ENCODE measurements at places on chromosomes 7 and 10.

- no peak for DNase-seq
Measured at GRCh38 chr7:142957723-142958122, 4.4 kb downstream of the KEL start.

- no peak for DNase-seq
Measured at GRCh38 chr7:82428186-82428961, 15.2 kb downstream of the CACNA2D1 start.

GRCh38 chr10:67812007-67812406, 26.0 kb downstream of the DNAJC12 start:
- DNase-seq: no peak

DNA sequence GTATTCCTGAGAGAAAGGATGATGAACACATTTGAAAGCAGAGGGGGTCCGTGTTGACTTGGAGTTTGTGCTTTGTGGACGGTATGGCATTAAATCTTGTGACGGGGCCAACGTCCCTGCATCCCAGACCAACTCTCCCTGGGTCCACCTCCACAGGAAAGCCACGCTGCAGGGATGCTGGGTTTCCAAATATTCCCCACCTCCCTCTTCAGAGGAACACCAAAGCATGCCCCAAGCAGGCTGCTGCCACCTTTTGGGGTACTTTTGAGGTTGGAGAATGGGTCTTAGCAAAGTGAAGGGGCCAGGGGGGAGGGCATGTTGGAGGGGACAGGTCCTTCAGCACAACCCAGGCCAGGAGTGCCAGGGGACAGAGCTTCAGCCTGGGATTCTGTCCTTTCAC, 504.4 kb downstream of the TCERG1L start:
- no peak for DNase-seq

DNA sequence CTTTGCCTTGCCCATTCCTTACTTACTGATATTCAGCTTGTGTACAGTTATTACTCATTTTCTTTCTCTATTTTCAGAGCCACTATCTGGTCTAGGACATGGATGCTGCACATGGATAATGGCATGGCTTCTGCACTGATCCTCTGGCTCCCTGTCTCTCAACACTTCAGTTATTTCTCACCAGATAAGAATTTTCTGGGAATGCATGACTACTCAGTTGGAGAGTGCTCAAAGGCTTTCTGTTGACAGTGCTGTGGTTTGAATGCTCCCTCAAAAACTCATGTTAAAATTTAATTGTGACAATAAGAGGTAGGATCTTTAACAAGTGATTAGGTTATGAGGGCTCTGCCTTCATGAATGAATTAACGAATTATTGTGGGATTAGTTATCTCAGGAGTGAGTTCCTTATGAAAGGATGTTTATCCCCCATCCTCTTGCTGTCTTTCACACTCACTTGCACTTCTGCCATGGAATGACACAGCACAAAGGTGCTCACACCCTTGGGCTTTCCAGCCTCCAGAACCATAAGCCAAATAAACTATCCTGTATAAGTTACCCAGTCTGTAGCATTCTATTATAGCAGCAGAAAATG, 16.1 kb upstream of the PIK3CG start:
- no peak for DNase-seq

DNA sequence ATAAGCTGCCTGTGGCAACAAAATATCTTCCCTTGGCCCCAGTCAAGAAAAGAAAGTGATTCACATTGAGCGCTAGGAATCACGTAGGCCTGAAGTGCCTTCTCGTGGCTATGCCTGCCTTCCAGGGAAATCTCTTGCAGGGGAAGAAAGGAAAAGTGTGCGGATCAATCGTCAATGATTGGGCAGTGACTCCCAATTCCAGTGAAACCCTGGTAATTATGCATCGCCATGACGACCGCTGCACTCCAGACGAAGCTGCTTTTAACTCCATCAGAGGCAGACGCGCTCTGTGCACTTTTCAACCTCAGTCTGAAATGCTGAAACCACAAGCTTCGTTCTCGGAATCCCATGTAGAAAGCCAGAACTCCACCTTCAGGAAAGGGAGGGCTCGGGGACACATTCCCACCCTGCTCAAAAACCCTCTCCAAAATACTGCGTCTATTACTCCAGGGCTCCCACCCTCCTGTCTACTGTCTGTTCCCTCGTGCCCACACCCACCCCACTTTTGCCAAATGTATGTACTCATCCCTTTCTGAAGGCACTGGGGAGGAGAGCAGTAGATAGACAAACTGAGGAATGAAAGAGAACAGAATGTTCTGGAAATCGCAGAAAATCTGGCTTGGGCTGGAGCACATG, 24.2 kb upstream of the PRKAG2 start:
- no peak for DNase-seq

DNA sequence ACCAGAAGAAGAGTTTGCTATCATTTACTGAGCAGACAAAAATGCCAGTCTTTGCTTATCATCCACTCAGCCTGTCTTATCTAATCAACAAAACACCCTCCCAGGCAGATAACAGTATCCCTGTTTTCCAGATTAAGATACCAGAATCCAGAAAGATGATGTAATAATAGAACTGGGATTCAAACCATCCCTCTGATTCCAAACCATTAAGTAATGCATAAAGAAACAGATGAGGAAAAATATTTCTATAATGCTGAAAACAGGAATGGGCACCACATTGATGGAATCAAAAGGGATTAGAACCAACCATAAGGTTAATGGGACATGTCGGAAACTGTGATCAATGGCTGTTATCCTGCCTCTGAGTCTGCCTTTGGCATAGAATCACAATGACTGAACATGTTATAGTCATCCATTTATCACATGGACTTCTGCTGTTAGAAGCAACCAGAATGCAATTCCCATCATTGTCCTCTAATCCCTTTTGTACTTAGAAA, 92.1 kb upstream of the RSU1 start:
- DNase-seq: no peak
